ENCODE measurements at places on chromosomes 7 and 10. TPM values are rescaled to one million over a fixed set of nuclear protein-coding genes. Genes with fewer than 3 reads are reported as not detected.

- peak; percentile 65 for DNase-seq
These were observed 8.1 kb upstream of the SH2D4B start for GRCh38 chr10:80529604-80530003.

GRCh38 chr10:50604049-50604640 lies 19.6 kb downstream of the SGMS1 start:
- no peak for DNase-seq

DNA sequence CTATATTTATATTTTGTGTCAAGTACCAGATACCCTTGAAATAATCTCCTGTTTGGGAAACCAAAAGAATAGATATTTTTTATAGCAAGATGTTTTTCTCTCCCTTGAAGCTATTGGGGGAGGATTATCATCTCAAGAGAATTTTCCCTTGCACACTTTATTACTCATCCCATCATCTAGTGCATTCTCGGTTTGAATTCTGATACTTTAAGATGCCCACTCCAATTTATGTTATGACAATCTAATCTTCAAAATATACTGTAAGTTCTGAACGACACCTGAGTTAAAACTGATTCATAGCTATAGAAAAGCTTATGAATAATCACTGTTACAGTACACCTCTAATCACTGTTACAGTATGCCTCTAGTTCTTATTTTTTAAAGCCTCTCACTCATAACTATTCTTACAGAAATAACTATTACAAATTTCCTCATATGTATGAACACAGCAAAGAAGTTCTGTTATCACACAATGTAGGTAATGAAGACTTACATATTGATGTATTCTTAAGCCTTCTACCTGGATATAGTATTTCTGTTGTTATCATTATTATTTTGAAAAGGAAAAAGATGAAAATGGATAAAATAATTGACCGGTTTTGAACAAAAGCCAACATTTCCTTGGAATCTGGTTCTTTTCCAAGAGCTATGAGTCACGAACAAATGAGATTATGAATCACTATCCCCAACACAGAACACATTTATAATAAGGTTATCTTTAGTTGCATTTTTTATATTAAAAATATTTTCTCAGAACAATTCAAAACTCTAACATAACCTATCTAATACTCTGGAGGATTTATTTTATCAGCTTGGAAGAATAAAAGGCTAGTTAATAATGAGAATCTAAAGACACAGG lies 72.3 kb upstream of the FAM13C start:
- DNase-seq: no peak

DNA sequence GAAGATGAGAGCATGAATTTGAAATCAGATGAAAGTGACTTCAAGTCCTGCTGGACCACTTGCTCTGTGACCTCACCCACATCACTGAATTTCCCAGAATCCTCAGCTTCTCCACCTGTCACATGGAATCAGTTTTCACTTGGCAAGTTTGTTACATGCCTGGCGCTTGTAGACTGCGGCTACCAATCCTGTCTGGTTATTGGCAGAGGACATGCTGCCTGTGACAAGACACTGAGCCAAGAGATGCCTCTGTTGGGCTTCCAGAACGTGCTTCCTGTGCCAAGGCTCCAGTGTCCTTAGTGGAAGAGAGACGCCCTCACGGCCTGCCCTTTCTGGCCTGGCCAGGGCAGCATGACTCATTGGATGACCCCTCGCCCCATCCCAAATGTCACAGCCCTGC lies 4.4 kb upstream of the MYL10 start:
- no peak for DNase-seq

DNA sequence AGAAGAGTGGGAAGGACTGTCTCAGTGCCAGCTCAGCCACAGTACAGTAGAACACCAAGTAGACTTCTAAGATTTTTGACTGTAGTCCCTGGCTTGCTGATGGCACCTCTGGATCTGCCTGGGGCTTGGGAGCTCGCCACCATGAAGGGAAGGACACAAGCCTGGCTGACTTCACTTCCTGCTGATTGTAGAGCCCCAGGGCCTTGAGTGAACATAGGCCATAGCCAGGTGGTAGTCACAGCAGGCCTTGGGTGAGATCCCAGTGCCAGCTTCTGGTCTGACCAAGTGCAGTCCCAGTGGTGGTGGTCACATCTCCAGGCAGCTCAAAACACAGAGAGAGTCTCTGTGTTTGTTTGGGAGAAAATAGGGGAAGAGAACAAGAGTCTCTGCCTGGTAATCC lies 57.6 kb upstream of the HBP1 start:
- no peak for DNase-seq

GRCh38 chr10:22278441-22278782 lies 37.8 kb upstream of the COMMD3 start:
- no peak for DNase-seq

GRCh38 chr7:158374146-158374545 lies 213.5 kb downstream of the PTPRN2 start:
- DNase-seq: peak; percentile 24

Gene EPO
- total RNA-seq: not detected

Gene RBP4
- total RNA-seq: 29.3 TPM

DNA sequence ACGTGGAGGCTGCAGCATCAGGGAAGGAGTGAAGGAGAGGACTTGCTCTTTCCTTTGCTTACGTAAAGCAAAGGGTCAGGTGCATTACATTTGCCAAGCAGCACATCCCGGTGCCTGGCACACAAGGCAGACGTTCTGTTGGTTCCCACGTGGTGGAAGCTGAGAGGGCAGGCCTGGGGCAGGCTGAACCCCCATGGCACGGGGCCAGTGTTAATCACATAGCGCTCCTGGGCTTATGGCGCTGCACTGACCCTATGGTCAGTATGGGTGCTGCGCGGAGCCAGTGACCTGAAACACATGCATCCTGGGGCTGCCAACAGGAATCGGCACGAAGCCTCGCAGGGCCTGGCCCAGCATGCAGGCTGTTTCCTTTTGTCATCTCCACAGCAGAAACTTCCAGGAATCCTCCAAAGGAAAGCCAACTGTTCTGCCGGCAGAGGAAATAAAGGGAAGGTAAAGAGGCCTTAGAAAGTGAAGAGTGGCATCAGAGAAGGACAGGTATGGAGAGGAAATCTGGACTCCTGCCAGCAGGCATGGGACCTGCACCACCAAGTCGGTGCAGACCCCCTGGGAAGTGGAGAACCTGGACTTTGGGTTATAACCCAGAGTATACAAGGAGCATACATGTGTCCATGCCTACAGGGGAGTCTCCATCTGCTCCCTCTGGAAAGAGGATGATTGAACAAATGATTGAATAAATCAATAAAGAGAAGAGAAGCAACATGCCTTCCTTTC lies 560.2 kb downstream of the TCERG1L start:
- DNase-seq: peak; percentile 68

Gene CACNB2
- total RNA-seq: 0.10 TPM

GRCh38 chr7:77537778-77538280 lies 734 bp downstream of the PTPN12 start:
- no peak for DNase-seq

DNA sequence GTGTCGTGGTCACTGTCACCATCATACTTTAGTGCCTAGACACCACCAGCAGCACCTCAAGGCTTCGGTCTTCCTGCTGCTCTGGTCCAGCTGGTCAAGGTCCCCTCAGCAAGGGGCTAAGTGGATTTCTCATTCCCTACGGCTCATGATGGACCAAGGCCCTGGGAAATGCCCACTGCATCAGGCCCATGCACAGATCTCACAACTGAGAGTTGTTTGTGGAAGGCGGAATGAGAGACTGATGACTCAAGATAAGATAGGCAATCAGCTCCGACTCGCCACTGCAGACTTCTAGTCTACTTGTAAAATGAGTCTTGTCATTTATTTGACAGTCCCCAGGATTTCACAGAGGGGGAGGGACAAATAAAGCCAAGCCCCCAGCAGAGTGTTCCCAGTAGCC lies 108.4 kb upstream of the TBX20 start:
- DNase-seq: no peak

DNA sequence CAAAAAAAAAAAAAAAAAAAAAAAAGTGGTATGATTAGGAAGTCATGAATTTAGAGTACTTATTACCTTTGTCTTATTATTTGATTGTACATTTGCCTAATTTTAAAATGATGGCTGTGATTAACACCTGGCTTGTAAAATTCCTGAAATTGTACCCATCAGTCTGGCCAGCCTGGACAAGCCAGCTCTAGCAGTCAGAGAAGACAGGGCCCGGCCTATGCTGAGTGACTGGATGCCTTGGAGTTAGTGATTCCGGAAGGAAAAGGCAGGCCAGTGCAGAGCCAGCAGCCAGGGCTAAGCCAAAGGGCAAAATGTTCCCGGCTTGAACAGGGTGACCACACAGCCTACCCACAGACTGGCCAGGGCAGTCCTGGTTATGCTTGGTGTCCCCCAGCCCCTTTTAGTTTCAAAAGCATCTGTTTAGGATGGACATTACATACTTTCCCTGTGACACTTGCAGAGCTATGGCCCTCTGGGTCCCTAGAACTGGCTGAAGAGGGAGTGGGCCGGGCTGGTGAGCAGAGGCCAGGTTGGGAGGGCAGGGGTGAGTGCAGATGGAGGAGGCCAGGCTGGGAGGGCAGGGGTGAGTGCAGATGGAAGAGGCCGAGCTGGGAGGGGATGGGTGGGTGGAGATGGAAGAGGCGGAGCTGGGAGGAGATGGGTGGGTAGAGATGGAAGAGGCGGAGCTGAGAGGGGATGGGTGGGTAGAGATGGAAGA lies 61.7 kb downstream of the PROSER2 start:
- DNase-seq: no peak

- no peak for DNase-seq
These were observed 186.2 kb upstream of the MKLN1 start for GRCh38 chr7:131141443-131141967.

Gene FAM24B
- total RNA-seq: not detected

GRCh38 chr7:133688483-133689239 lies 435.8 kb downstream of the EXOC4 start:
- DNase-seq: no peak

DNA sequence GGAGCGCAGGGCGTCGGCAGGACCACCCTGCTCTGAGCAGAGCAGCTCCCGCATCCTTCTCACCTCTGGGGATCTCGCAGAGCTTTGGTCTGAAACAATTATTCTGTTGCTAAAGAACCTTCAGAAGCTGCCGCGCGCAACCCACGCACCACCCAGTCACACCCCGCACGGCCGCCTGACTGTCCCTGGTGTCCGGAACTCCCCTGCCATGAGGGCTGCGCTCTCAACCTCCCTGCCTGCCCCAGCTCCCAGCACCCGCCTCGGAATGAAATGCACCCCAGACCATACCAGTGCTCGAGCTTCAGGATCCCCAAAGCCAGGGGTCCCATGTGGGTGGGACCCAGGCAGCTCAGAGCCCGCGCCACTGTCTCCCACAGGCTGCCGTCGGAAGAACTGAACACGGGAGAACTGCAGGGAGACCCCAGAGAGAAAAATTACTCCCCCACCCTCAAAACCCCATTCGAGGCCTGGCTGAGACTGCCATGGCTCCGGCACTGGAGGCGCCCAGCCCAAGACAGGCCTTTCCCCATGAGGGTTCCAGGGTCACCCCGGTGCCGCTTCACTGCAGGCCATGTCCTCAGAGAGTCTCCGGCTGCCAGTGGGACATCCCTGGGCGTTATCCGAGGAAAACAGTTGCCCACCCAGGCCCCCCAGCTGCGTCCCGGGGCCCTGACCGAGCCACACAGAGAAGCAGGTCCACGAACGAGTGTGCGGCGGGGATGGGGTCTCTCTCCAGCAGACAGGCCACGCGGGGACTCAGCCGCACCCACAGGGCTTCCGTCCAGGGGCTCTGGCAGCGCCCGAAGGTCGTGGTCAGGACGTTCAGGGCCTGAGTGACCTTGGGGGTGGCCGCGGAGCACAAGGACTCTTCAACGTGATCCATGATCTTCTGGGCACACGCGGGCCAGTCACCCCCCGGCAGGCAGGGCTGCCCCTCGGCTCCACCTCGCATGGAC lies 12.1 kb downstream of the BRAT1 start:
- DNase-seq: peak; percentile 86

DNA sequence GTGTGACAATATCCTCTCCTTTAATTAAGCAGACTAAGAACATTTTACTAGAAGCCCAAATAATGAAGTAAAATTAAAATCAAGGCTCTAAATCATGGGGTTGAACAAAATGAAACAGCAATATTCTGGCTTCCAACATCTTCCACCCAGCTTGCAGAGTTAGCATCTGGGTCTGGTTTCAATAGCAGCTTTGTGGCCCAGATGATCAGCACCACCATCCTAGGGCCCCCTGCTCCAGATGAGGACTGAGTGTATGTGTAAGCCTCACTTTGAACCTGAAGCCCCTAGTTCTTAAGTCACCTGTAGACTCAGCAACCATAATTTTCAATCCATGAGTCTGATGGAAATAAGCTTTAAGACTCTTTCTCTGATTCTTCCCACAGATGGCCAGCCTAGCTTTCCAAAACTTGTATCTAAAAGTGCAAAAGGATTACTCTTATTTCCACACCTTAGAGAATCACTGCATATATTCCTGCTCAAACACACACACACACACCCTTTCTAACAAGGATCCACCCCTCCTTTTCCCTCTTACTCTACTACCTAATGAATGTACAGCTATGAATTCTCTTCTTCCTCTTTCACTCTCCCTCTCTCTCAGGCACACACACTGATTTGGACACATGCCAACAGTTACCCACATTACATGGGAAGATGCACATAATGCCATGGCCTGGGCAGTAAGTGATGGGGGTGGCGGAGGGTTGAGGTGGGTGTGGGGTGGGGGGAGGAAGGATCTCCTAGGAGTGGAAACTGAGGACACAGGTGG lies 3.5 kb downstream of the DENND11 start:
- DNase-seq: no peak

DNA sequence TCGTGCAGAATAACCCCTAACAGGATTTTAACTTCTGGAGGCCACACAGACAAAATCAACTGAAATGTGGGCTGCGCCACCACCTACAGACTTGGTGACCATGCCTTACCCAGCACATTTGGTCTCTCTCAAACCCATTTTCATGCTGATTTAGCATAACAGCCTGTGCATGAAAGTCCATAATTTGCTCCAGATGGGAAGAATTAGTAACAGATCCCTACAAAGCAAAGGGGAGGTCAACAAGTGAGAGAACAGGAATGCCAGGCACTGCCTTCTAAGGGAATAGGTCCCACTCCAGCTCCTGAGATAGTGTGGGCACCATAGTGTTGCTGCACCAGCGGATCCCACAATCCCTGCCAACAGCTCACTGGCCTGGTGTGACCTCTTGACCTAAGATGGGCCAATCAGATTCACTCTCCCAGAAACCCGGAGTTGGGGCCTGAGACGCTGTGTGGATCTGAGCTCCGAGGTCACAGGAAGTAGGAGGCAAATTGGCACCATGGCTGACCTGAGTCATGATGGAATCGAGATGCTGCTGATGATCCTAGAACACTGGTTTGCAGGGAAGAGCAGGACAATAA lies 32.4 kb downstream of the SLIT1 start:
- DNase-seq: no peak

Gene DPYSL4
- total RNA-seq: 19.9 TPM

GRCh38 chr7:55432939-55433784 lies 68.0 kb downstream of the LANCL2 start:
- no peak for DNase-seq

Gene NPFFR1
- total RNA-seq: not detected

Gene GNAT3
- total RNA-seq: not detected

Gene TBC1D12
- total RNA-seq: 26.3 TPM

DNA sequence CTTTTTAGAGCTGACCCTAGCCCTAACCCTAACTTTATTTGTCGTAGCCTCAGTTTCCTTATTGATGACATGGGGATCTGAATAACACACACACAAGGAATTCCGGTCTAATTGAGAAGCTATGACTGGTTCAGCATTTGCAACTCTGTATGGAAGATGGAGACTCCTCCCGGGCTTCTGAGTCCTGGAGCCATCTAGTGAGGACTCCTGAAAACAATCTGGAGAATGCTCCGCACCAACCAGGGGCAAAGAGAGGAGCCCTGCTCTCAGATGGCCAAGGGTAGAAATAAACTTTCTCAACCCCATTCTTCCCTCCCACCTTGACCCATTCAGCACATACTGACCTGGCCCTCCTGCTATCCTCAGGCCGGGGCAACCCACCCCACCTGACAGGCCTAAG lies 26.4 kb downstream of the MBL2 start:
- no peak for DNase-seq
